ENCODE measurements at places on chromosomes 5 and 9. TPM values are rescaled to one million over a fixed set of nuclear protein-coding genes. Genes with fewer than 3 reads are reported as not detected.

The RGMB gene
- total RNA-seq, result 71.2 TPM

The OR1J2 gene
- total RNA-seq, result not detected

The ZNF883 gene
- 0.97 TPM for total RNA-seq

The CDC25C gene
- 1.5 TPM for total RNA-seq

The DMRT3 gene
- total RNA-seq, result not detected

Measured in suprapubic skin (tissue), 4 donors.